Activated CD4-positive, alpha-beta T cell treated with anti-CD3 and anti-CD28 coated beads, Interleukin-2, amount 50 U/mL, for 4 hours (primary cell): ENCODE measurements at places on chromosomes 13 and 19.

DNA sequence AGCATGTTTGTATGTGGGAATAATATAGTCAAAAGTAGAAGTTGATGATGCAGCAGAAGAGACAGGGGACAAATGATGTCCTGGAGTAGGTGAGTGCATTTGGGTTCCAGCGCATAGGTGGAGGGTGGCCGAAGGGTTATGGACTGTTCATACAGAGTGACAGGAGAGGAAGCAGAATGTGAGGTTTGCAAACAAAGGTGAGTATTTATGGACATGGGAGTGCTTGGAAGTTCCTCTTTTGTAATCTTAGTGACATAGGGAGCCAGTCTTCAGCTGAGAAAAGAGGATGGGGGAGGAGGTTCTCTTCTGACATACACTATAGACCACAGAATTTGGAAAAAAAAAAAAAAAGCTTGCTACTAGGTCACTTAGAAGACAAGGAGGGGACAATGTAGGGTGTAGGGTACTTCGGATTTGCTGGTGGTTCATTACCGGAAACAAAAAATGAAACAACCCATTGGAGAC, 331.6 kb downstream of the DLEU7 start:
- DNase-seq: no peak

DNA sequence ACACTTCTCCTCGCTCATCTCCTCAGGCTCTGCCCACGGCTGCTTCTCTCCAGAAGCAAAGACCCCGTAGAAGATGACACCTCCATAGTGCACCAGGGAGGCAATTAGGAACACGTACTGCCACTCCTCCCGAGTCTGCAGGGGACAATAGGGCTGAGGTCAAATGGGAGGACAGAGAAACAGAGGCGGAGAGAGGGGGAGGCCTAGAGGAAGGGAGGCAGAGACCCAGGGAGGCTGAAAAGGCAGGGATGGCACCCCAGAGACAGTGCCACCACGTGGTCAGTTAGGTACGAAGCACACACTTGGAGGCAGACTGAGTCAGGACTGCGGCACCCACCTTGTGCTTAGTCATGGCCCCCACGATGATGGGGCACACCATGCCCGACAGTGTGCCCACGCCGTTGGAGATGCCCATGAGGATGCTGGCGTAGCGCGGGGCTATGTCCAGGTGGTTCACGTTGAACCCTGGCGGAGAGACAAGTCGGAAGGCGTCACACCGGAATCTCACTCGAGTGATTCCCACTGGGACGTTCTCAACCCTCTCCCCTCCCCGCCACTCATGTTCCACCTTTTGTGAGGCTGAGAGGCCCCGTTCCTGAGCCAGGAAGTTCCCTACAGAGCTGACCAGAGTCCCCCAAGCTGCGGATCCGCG, 5.6 kb downstream of the GFY start:
- no peak for DNase-seq

DNA sequence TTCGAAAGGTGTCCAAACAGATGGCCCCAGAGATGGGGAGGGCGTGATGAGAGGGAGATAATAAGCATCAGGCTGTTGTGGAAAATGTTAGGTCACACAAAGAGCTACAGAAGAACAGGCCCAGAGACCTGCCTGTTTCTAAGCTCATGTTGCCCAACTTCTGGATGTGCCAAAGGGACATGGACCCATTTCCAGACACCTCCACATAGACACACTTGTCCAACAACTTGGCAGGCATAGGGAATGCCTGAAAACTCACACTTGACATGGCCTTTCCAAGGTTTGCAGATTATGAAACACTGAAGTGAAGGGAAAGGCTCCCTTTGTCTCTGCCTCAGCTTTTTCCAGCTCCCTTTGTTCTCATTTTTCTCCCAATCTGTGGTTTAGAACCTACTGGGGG, 43.5 kb upstream of the CYP2B6 start:
- DNase-seq: no peak

- DNase-seq: no peak
These were observed 622 bp upstream of the VSTM2B start for GRCh38 chr19:29524912-29525831.

DNA sequence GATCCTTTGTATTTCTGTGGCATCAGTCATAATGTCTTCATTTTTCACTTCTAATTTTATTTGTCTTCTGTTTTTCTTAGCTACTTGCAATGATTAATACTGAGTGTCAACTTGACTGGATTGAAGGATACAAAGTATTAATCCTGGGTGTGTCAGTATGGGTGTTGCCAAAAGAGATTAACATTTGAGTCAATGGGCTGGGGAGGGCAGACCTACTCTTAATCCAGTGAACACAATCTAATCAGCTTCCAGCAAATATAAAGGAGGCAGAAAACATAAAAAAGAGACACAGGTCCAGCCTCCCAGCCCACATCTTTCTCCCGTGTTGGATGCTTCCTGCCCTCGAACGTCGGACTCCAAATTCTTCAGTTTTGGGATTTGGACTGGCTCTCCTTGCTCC, 640.9 kb upstream of the MIR17HG start:
- no peak for DNase-seq

- DNase-seq: no peak
These were observed 797.4 kb upstream of the GPC6 start for GRCh38 chr13:92429231-92429630.

- DNase-seq: no peak
These were observed 574.8 kb downstream of the IRS2 start for GRCh38 chr13:109211616-109212015.
